T-cell (primary cell): ENCODE measurements at places on chromosomes 2 and 18. TPM values are rescaled to one million over a fixed set of nuclear protein-coding genes. Genes with fewer than 3 reads are reported as not detected.

- no peak for DNase-seq
Observed at GRCh38 chr18:12637393-12637792, 20.5 kb downstream of the SPIRE1 start.

KCNE4 gene
- total RNA-seq = not detected

NTSR2 gene
- not detected for total RNA-seq

MEP1B gene
- not detected for total RNA-seq
